ENCODE measurements at places on chromosomes 7 and 10.

DNA sequence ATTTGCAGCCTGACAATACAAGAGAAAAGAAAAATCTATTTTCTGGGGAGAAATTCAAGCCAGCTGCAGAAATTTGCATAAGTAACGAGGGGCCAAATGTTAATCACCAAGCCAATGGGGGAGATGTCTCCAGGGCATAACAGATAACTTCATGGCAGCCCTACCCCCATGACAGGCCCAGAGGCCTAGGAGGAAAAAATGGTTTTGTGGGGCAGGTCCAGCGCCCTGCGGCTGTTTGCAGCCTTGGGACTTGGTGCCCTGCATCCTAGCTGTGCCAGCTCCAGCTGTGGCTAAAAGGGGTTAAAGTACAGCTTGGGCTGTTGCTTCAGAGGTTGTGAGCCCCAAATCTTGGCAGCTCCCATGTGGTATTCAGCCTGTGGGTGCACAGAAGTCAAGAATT, 54.3 kb downstream of the VIM start:
- no peak for DNase-seq

- DNase-seq: no peak
Measured at GRCh38 chr7:22125436-22125835, 179.7 kb upstream of the CDCA7L start.

GRCh38 chr10:5670662-5671375, 4.4 kb upstream of the ASB13 start:
- no peak for DNase-seq

DNA sequence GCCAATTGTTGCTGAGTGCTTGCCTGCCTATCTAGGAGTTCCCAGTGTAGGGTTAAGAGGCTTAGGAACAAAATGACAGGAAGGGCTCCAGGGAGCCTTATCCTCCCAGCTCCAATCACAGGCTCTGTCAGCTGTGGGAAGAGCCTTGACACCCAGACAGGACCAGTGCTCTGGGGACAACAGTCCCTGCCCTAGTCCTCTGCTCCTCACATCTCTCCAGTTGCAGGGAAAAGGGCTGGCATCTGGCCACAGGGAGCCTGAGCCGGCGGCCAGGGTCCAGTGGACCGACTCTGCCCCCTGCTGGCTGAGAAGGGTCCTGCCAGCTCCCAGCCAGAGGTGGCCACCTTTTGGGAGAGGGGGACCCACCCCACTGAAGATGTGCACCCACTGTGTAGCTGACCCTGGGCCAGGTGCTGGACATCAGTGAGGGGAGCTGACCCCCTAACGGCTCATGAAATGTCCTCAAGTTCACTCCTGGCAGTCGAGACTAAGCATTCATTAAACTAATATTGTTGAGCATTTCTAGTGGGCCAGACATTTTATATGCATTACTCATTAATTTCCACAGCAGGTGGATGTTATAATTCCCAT, 17.6 kb downstream of the DNAJB12 start:
- DNase-seq: peak; percentile 51

GRCh38 chr10:70613941-70614340, 11.4 kb upstream of the PRF1 start:
- no peak for DNase-seq

- no peak for DNase-seq
Measured at GRCh38 chr10:13095929-13096328, 4.0 kb upstream of the OPTN start.

GRCh38 chr7:103866919-103867318, 122.5 kb downstream of the RELN start:
- DNase-seq: no peak

DNA sequence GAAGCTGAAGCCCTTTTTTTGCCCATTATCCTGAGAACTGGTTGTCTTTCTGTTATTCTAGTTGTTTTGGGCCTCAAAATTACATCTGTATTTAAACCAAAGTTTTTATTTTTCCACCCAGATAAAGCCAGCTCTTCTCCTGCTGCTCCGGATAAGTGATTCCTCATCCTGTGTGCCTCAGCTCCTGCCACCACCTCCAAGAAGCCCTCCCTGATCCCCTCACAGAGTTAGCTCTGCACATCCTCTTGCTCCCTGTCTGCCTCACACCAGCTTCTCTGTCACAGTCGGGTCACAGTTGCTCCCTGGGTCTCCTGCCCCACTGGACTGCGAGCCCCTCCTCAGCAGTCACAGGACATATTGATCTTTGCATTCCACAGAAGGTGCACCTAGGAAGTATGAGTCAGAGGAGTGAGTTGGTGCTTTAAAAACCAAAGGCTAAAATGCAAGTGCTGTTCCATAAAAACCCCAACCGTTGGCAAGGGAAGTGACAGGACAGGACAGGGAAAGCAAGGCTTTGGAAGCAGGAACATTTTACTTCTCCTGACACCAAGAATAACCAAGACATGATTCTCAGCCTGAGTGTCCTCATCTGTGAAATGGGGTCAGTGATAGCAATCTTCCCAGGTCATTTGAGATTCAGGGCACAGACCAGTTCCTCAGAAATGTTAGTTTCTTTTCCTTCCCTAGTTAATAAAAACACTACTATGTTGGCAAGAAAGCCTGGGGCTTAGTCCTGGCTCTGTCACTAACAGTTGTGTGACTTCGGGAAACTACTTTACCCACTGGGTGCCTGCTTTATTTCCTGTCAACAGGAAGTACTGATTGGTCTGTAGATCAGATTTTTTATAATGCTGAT, 36.5 kb upstream of the EEPD1 start:
- no peak for DNase-seq

DNA sequence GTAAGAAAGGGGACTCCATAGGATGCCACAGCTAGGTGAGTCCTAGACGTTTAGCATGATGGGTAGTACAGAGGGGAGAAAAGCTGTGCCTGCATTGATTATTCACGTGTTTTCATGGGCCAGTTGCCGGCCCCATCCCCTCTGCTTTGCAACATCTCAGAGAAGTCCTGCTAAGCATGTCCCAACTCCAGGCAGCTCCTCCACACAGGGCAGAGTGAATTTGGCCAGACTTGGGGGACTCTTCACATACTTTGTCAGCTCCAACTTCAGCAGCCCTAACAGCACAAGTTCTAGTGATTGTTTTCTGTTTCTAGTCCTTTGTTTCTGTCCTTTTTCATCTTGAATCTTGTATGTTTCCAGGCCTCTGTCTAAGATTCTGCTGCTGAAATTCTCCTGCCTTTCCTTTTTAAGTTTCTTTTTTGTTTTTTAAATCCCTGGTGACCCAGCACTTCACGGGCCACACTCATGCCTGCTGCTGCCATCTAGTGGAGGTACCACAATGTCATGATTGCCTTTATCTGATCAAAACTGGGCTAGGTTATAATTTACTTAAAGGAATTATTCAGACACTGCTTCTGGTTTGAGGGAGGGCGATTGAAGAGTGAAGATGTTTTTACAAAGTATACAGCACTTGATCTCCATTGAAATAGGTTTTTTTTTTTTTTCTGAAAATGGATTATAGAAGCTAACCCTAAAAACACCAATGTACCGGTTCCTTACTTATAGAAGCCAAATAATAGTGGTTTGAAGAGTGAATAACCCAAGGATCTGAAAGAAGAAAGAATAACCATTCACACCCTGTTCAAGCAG, 276.9 kb downstream of the CSTF2T start:
- no peak for DNase-seq

- no peak for DNase-seq
Measured at GRCh38 chr7:124429923-124430322, 335.7 kb downstream of the GPR37 start.

DNA sequence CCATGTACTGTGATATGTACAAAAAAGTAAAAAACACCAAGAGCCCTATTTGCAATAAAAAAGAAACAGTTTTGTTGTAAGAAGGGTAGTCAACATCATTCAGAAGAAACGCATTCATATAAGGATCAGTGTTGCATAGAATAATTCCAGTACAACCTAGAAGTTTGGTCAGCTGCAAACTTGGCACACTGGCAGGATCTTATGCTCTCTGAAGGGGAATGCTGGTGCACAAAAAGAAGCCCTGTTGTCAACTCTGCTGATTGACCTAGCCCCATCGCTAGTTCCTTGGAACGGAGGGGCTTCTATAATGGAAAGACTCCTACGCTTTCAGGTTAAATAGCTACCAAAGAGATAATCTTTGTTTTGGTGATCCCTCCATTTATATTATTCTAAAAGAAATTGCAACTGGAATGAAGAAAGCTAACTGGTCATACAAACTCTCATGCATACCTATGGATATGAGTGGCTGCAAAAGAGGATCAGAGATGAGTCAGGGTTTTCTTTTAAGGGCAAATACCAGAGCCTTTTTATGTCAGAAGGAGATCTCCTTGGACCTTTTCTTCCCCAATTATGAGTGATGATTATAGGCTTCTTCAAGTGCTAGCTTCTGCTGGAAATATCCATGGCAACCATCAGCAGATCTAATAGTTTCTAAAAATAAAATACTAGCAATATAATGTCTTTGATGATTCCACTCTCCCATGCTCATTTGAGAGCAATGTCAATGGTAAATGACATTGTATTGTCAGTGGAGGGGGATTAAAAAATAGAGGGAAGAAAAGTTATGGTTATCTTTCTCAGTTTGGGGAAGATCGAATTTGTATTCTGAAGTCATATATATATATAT, 312.4 kb upstream of the CACNA2D1 start:
- DNase-seq: no peak

GRCh38 chr7:45219801-45220435, 62.3 kb downstream of the RAMP3 start:
- DNase-seq: no peak

DNA sequence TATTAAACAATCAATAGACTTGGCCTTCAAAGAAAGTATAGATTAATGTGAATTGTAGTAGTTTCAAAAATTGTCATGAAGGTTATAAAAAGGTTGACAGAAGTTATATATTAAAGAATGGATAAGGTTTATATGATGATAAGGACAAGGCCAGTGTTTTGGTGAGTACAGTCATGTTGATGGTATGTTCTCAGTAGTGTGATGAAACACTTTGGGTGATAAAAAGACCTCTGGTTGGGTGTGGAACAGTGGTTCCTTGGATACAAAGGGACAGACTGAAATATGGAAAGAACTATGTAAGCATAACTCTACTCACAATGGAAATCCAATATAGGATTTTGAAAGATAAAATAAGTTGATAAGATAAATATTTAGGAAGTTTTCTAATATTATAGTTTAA, 866.3 kb downstream of the ANKRD7 start:
- DNase-seq: no peak

GRCh38 chr10:78616125-78616695, 452.6 kb upstream of the ZMIZ1 start:
- no peak for DNase-seq

- no peak for DNase-seq
Measured at GRCh38 chr10:130363899-130364445, 227.8 kb downstream of the GLRX3 start.

GRCh38 chr10:10642189-10642588, 375.5 kb upstream of the CELF2 start:
- DNase-seq: no peak

Data from stimulated activated CD4-positive, alpha-beta T cell treated with anti-CD3 and anti-CD28 coated beads, Interleukin-1b, Interleukin-23, amount 100 ng/mL, for 1 hour (primary cell).